ENCODE measurements at places on chromosomes 4 and X.
A peak's percentile ranks its signal among the peaks of the same experiment; 100 is the strongest.

GRCh38 chr4:83071116-83071515, 36.1 kb downstream of the COPS4 start:
- no peak for DNase-seq

DNA sequence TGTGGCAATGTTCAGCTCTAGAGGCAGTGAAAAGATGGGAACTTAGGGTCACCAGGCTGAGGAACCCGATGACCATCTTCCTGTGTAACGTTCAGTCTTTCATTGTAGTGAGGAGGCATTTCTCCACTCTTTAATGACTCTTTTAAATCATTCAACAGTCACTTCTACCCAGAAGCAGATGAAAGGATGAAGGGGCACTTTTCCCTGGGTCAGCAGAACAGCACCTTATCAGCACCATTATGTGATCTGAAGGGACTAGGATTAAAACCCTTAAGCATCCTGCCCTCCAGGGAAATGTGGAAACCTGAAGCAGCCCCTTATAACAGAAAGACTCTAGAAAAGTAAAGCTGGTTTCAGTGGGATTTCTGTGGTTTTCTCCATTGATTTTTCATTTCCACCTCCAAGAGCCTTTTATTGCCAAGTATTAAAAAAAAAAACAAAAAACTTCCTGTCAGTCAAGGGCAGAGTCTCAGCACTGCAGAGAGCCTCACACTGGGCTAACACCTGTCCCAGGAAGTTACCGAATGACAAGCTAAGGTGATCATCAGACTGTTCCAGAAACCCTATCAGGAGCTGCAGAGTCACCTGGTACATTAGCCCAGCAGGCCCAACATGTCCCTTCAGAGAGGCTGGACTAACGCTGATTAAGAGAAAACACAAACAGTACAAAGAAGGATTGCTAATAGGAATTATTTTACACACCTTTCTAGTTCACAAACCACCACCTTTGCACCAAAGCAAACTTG, 185.9 kb downstream of the SHROOM3 start:
- no peak for DNase-seq

GRCh38 chr4:47744253-47744652, 93.6 kb downstream of the CORIN start:
- no peak for DNase-seq

DNA sequence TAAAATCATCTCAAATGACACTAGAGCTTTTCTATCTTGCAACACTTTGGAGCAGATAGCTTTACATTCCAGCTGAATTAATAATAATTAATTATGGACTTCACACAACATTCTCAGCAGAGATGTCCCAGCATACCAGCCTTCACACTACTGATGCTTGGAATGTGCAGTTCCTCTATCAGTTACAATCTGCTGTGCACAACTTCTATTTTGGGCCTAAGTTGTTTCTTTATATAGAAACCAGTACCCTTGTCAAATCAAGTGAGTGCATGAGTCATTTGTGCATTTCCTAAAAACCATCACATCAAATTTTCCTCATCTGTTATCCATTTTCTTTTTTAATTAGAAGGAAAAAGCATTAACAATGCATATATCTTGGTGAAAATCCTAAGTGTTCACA, 8.8 kb upstream of the RASL11B start:
- DNase-seq: no peak

GRCh38 chr4:69849969-69850368, 10.0 kb downstream of the SULT1E1 start:
- DNase-seq: no peak

DNA sequence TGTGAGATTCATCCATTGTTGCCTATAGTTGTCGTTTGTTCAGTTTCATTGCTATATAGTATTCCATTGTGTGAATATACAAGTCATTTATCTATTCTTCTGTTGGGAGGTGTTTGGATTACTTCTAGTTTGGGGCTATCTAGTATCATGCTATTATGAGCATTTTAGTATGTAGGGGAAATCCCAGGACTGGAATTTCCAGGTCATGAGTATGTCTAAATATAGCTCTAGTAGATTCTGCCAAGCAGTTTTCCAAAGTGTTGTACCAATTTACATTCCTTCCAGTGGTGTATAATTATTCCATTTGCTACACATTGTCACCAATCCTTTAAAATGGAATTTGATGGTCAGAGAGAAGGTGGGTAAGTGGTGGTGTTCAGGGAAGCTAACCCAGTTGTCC, 30.1 kb downstream of the EGFL6 start:
- DNase-seq: no peak

- DNase-seq: no peak
Measured at GRCh38 chr4:121989715-121990114, 37.9 kb upstream of the TRPC3 start.

- no peak for DNase-seq
Measured at GRCh38 chrX:39384996-39385395, 583.7 kb downstream of the MID1IP1 start.

DNA sequence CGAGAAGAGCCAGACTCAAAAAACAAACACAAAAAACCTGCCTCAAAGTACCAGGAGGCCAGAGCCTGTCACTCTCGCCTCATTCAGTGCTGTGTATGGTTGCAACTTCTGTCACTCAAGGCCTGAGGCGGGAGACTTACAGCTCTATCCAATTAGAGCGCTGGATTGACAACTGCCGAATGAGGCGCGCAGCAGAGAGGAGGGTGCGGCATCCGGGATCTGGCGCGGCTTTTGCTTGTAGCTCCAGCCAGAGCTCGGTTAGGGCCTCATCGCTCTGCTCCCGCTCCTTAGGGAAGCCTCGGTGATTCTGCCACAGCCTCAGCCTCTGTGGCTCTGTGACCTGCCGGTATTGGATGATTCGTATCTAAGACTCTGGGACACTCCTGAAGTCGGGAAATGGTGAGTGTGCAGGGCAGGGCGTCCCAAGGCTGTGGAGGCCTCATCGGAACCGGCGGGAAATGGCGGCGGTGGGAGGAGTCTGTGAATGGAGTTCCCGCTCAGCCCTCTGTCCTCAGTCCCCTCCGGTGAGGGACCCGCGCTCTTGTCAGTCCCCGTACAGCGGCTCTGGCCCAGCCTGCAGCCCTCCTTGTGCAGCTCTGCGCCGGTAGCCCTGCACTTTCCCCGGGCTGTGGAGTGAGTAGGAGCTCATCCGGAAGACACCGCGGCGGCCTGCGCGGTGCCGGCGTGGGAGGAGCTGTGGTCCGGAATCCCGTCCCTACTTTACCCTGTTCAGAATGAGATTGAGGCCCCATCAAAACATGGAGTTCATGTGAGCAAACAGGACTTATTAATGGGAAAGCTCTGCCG, at the start of gene ZNF718:
ZNF718 (plus strand) TSS at position 227 of the 807 bp plus-strand sequence; CDS start at position 397, 170 bp downstream.
- peak; percentile 88 for DNase-seq

GRCh38 chr4:122845066-122845465, 18.4 kb downstream of the FGF2 start:
- no peak for DNase-seq

- no peak for DNase-seq
Measured at GRCh38 chr4:26176598-26177149, 144.1 kb upstream of the RBPJ start.

- DNase-seq: no peak
Measured at GRCh38 chr4:82802911-82803310, 4.3 kb upstream of the SCD5 start.

- DNase-seq: no peak
Measured at GRCh38 chrX:46791927-46792809, 33.2 kb upstream of the SLC9A7 start.

DNA sequence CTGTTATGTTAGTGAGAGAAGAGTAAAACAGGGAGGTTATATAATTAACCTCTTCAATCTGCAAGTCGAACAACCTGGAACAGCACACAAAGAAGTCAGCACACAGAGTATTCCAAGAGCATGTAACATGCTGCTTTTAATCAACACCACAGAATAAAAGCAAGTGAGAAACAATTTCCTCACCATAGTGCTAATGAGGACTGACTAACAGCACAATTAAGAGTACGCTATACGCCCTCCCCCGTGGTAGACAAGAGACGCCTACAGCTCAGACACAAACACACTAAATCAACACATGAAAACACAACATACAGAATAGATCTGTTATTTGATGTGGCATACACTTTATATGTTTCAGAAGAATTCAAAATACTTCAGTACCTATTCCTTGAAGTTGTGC, 103.0 kb downstream of the PPP3CA start:
- peak; percentile 15 for DNase-seq

GRCh38 chr4:23070848-23071570, 378.3 kb downstream of the GBA3 start:
- DNase-seq: no peak

DNA sequence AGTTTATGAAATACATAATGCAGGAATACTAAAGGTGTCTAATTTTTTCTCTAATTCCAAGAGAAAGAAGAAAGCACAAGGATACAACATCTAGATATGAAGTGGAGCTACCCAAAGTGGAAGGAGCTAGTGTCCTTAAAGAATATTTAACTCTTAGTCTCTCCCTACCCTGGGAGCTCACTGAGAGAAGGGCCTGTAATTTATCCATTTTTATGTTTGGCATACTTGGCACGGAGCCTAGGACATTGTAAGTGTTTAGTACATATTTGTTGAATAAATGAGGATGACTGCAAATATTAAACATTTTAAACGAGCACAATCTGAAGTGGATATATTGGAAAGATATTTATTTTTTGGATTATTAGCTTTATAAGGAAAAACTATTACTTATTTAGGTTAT, 674.8 kb downstream of the IQCM start:
- no peak for DNase-seq

DNA sequence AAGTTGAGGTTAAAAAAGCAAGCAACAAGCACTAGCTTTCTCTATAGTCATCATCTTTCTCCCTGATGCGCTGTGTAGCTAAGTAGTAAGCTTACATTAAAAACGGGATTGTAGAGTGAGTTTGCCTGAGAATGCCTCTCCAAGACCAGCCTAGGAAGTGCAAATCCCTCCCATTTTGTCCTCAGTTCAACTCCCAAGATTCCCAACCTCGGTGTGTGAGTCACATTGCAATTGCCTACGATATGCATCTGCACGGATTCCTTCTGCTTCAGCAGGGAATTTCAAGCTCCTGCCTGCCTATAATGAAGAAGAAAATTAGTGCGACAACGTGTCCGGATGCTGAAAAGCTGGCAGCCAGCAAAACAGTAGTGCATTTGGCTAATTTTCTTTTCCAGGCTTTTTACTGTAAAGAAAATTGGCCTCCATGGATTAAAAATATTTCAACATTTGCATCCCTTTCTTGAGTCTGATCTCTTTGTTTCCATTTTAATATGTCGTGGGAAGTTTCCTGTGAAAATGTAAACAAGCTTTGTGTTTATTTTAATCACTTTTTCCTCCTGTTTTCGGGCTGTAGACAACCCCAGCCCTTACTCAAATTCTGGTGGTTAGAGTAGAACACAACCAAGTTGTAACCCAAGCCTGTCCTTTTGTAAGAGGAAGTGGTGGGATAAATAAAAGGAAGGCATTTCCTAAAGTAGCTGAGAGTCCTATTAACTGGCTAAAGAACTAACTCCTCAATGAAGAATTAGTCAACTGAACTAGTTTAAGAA, 58.4 kb upstream of the TET2 start:
- no peak for DNase-seq

GRCh38 chr4:78078101-78078500, 21.0 kb downstream of the FRAS1 start:
- DNase-seq: no peak

DNA sequence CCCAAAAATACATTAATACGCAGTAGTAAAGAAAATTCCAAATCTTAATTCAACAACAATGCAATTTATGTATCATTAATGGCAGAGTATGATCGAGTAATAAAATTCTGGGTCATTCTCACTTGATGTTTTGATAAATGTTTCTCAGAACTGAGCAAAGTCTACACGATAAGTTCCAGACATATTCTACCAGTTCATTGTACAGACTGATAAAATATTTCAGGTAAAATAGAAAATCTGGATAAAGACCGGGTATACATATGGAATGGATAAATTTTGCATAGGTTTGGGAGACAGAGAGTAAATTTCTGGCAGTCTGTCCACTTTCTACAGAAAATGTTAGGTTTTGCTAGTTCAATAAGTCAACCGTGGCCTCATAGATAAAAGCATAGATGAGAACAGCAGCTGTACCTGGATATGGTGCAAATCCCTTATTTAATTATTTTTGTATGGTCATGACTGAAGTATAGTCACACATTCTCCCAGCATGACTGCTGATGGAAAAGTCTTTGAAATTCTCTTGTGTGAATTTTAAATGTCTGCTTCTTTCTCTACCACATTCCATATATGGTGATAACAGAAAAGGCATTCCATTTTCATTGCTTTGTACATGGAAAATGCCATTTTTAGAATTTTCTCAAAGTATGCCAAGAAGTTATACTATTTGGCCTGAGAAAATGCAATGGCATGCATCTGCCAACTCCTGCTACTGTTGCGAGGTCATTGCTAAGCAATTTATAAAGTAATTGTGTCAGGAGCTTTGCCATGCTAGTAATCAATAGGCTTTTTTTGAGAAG, 301.9 kb upstream of the ARSJ start:
- no peak for DNase-seq

GRCh38 chrX:85590638-85591037, 211.2 kb upstream of the POF1B start:
- no peak for DNase-seq

DNA sequence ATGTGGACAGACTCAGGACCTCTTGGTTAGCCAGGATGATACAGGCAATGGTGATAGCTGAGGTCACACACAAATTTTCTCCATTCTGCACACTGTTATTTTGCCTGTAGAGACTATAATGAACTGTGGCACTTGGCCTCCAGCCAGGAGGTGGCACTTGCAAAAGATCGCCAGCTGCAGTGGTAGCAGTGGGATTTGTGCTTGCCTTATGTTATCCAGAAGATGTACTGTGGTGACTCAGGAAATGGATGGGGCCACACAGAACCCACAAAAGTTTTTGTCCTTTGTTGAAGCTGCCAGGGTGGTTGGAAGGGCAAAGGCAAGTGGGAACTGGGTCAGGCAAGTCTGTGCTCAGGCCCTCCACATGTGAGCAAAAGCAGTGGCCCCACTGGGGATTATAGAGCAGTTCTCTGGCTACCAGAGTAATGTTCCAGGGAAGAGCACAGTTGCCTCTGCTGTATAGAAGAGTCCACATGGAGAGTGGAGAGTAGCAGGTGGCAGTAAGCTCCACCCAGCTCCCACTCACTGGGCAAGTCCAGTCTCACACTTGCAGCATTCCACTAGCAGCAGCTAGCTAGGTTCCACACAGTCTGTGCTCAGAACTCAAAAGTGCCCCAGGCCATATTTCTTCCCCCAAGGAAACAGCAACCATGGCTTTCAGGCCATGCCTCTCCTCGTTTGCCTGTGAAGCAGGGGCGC, 5.9 kb upstream of the C4orf17 start:
- no peak for DNase-seq

DNA sequence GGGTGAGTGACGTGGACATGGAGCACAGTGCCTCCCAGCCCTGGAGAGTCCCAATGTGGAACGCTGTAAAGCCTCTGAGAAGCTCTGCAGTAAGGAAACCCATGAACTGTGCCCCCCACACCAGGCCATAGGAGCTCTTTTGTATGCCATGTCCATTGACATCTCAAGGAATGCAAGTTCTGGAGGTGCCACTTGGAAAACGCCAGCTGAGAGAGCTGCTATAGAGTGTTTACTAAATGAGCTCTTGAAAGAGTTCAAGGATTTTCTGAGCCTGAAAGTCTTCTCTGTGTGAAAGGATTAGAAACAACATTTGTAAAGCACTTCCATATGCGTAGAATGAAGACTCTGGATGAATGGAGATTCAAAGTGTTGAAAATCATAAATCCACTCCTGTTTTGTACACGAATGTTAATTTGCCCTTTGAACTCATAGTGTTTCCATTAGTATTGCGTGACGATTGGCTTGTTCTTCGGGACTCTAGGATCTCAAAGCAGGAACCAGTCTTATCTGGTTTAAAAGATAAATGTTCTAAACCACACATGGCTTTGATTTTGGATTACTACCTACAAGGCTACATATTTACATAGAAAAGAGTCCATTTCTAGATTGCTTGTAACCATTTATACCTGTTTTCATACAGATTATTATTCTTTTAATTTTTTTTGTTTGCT, 41.8 kb upstream of the STOX2 start:
- no peak for DNase-seq
